Endothelial cell of coronary artery (primary cell): ENCODE measurements at places on chromosomes 11 and 22. TPM values are rescaled to one million over a fixed set of nuclear protein-coding genes. Genes with fewer than 3 reads are reported as not detected.

ZNF214 gene
- total RNA-seq, result 3.5 and 6.1 TPM in 2 replicates

CD6 gene
- total RNA-seq, result not detected in 2 replicates

CLTCL1 gene
- total RNA-seq, result 4.2 and 9.9 TPM in 2 replicates

RFPL2 gene
- total RNA-seq, result not detected in 2 replicates

FAT3 gene
- total RNA-seq, result under 0.01 and 0.28 TPM in 2 replicates

CSF2RB gene
- total RNA-seq, result 3.5 and 6.6 TPM in 2 replicates

TIMM8B gene
- 78.3 and 127 TPM in 2 replicates for total RNA-seq

POU2AF1 gene
- not detected in 2 replicates for total RNA-seq

KDM4E gene
- total RNA-seq, result not detected in 2 replicates
